ENCODE measurements at places on chromosomes 5 and 9. TPM values are rescaled to one million over a fixed set of nuclear protein-coding genes. Genes with fewer than 3 reads are reported as not detected.

The COL5A1 gene
- 11.3 TPM for total RNA-seq

The OR1J4 gene
- total RNA-seq: not detected

The HMMR gene
- 0.14 TPM for total RNA-seq

The FREM1 gene
- 3.7 TPM for total RNA-seq

The CBY3 gene
- total RNA-seq: not detected

All from psoas muscle (tissue), 8 donors.